ENCODE measurements at places on chromosomes 12 and 14.

DNA sequence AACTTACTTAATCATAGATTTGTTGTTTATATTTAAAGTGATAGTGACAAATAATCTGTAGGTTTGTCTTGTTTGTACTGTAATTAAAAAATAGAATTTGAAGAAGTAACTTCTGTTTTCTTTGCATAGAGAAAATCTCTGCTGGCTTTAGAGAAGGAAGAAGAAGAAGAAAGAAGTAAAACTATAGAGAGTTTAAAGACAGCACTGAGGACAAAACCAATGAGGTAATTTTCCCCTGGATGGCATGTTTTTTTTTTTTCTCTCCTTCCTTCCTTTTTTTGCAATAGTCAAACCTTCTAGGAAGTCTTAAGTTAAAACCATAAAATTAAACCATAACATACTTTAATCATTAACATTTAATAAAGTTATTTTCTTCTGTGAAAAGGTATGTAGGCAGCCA lies 131.9 kb downstream of the DAAM1 start:
- DNase-seq: no peak

- DNase-seq: no peak
Observed at GRCh38 chr12:15605881-15606590, 183.2 kb downstream of the EPS8 start.

DNA sequence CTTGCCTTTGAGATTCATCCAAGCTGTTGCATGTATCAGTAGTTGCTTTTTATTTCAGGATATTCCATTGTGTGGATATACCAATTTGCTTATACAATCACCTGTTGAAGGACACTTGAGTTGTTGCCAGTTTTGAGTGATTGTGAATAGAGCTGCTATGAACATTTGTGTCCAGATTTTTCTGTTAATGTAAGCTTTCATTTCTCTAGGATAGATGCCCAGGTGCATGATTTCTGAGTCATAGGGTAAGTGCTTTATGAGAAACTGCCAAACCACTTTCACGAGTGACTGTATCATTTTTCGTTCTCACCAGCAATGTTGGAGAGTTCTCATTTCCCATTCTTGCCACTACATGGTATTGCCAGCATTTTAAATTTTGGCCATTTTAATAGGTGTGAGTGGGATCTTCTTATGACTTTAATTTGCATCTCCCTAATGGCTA lies 434.6 kb upstream of the RGS6 start:
- no peak for DNase-seq

GRCh38 chr12:66049538-66050282 lies 80.8 kb downstream of the LLPH start:
- DNase-seq: no peak

GRCh38 chr12:95764848-95765247 lies 25.7 kb downstream of the NTN4 start:
- no peak for DNase-seq

- no peak for DNase-seq
Observed at GRCh38 chr14:22872833-22873520, 1.4 kb downstream of the LRP10 start.

- no peak for DNase-seq
Observed at GRCh38 chr14:74508844-74509428, 15.4 kb downstream of the ISCA2 start.

DNA sequence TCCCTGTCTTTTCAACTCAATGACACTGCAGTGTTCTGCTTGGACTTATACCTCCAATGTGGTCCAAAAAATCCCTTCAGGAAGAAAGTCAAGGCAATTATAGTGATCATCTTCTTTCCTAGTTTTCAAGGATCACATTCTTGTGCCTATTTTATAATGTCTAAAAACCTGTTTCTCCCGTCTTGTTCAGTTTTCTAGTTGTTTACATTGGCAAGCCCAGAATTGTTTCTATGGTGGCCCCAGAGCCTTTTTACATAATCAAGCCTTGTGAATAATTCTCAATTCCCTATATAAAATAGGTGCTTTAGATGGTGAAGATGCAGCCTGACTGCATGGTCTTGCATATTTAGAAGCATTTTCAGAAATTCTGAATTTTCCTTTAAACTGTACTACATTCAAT lies 14.5 kb upstream of the LDHB start:
- DNase-seq: no peak

DNA sequence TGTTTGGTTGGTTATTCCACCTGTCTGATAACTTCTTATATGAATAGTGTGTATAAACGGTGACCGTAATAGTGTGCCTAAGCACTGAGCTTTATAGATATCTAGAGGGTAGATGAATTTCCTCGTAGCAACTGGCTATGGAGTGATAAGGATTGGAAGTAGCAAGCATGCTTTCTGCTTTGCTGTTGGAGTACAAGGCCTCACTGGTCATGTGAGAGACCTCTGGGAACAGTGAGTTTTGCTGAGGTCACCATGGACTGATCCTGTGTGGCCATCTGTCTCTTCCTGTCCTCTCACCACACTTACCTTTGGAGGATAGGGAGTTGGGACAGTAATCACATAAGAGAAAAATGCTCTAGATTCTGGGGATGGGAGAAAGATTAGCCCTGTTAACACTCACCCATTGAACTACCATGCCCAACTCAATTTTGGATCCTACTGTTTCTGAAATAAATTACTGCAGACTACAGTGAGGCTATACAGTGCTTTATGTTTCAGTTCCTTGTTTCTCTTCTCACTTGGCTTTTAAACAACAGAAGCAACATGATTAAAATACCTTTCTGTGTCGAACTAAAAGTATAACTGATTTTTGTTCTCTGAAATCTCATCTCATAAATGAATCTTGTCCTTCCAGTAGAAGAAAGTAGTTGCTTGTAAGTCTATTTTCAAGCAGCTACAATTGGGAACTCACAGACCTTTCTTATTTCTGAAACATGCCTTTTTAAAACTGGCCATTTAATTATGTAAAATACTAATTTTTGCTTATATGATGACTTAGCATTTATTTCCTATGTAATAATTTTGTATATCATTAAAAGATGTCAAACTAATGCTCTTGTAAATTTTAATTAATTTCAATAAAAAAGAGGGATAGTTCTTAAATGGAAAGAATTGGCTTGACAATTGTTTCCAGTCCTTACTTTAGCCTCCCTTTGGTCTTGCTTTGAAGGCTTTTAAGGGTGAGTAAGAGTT lies 8.3 kb downstream of the TMX1 start:
- DNase-seq: no peak

DNA sequence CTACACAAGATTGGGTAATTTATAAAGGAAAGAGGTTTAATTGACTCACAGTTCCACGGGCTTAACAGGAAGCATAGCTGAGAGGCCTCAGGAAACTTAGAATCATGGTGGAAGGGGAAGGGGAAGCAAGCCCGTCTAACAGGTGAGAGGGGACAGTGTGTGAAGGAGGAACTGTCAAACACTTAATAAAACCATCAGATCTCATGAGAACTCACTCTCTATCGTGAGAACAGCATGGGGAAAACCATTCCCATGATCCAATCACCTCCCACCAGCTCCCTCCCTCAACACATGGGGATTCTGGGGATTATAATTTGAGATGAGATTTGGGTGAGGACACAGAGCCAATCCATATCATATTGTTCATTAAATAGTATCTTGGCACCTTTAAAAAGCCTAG lies 56.1 kb downstream of the EPS8 start:
- no peak for DNase-seq

GRCh38 chr14:54894995-54895394 lies 7.6 kb downstream of the GCH1 start:
- DNase-seq: no peak

All from uterus (tissue), 4 donors.